Stimulated activated CD8-positive, alpha-beta memory T cell treated with anti-CD3 and anti-CD28 coated beads, Interleukin-2, amount 100 ng/mL, for 1 hour (primary cell): ENCODE measurements at places on chromosomes 1 and 21.

DNA sequence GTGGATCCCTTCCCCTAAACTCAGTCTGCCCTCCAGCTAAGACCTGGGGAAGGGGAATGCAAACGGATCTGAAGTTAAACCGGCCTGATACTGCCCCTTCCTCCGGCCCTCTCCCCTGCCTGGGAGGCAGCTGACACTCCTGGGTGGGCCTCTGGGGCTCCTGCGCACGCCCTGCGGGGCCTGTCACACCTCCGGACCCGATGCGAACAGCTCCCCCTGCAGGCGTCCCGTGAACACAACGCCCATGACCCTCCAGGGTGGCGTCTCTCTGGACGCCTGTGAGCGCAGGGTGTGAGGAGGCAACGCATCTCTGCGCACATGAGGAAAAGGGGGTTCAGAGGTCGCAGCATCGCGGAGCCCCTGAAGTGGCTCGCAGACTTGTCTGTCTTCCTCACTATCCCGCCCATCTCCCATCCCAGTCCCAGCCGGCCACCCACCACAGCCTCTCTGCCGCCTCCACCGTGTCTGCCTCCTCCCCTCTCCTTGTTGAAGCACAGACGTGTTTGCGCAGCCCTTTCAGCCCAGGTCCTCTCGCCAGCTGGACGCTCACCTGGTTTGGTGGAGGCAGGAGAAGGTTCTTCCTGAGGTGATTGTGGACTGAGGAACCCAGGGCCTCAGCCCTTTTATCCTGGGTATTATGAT is 421 bp upstream of the LCE3A start:
- no peak for DNase-seq

DNA sequence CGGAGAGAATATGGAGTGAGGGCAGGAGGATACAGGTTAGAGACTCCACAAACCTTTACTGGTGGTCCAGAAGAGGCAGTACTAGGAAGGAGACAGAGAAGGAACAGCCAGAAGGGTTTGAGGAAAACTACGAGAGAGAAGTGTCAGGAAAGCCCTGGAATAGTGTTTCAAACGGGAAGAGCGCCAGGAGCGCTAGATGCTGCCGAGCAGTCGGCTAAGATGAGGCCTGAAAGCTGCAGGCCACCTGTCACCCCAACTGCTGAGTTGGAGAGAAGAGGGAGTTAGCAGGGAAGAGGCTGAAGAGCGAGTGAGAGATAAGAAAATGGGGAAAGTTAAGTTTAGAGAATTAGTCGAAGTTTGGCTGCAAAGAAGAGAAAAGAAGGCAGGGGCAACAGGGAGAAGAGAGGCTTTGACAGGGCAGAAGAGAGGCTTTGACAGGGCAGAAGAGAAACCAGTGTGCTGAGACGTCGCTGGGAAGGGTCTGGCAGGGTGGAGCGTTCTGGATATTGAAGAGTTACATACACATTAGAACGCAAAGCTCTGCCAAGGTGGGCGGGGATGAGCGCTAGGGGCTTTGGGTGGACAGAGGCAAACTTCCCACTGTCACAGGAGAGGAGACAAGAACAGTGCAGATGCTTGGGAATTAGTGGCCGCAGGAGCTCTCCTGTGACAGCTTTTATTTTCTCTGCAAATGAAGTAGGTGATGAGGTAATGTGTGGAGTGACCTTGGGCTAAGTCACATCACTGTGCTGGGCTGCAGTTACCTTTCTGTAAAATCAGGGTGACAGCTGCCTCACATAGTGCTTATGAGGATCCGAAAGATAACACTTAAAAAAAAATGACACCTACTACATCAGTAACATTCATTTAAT is 31.2 kb downstream of the PCSK9 start:
- DNase-seq = no peak

GRCh38 chr1:2592672-2593071 is 6.1 kb downstream of the PRXL2B start:
- DNase-seq = no peak

GRCh38 chr1:8070381-8070811 is 44.3 kb upstream of the ERRFI1 start:
- no peak for DNase-seq

DNA sequence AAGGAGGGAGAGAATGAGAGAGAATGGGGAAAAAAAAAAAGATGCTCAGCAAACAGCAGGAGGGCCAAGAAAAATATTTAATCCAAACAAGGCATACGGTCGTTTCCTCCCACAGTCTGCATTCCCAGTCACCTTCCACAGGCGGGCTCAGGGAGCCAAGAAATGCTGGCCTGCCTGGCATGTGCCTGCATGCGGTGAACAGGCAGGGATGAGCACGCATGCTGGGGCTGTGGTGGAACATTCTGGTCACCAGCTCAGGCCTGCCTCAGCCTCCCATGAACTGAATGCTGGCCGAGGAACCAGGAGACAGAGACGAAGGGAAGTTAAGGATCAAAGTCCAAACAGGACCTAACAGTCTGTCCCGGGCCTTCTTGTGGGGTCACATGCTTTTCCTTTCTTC is 335.3 kb downstream of the ASTN1 start:
- DNase-seq = no peak
